ENCODE measurements at places on chromosomes 3 and 15.

DNA sequence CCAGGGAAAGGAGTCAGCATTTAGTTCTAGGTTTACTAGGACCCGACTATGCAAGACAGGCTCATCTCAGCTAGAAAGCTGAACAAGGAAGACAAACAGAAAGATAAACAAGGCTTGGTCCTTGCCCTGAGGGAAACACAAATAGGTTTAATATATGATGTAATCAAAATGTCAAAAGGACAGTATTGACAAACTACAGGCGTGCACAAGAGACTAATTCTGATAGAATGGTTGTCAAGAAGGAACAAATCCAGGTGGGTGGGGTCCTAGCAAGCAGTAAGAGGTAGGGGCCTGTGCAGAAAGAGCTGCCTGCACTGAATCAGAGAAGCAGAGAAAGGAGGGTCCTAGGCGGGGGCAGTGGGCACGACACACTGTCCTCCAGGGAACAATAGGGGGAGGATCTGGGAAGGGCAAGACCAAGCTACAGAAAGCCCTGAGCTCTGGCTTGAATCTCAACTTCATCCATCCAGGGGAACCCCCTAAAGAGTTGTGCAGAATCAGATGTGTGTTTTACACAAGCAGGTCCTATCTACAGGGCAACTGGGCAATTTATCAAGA, 23.4 kb downstream of the RFTN1 start:
- no peak for DNase-seq

GRCh38 chr3:102183623-102184022, 251.2 kb upstream of the ZPLD1 start:
- DNase-seq, result no peak

- no peak for DNase-seq
Measured at GRCh38 chr3:188262913-188263683, 109.1 kb downstream of the LPP start.

GRCh38 chr3:127908202-127908601, 6.8 kb upstream of the KBTBD12 start:
- no peak for DNase-seq

- no peak for DNase-seq
Measured at GRCh38 chr15:82730022-82730530, 20.4 kb upstream of the AP3B2 start.

- DNase-seq, result no peak
Measured at GRCh38 chr15:71133747-71134472, 18.6 kb downstream of the THSD4 start.

DNA sequence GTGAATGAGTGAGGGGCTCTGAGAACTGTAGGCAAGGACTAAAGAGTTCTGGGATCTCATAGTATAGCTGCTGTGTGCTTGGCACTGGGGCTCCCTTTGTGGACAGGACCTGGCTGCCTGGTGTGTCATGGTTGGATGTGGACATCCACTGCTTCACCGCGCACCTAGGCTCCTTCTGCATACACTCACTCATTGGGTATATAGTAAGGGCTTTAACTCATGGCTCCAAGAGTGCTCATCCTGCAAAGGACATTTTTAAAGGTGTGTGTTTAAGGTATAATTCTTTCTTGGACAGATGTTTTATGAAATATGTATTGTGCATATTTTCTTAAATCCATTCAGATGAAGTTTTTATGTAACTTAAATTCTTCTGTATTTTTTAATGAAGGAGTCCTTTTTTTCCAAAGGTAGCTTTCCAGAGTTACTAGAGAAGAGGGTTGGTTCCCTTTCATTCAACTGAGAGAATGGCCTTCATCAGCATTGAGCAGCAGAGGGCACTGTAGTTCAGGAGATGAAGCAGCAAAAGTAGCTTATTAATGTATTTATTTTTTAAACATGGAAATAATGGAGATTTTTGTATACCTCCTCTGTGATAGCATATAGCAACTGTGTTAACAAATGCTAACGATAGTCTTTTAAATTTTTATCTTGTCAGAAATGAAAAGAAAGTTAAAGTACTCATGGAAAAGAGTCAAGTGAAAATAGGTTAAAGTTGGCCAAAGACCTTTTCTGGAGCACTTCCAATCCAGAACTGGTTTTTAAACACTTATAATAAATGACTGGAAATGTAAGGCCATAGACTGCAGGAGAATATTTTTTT, 25.2 kb downstream of the OXNAD1 start:
- DNase-seq, result peak; percentile 47

DNA sequence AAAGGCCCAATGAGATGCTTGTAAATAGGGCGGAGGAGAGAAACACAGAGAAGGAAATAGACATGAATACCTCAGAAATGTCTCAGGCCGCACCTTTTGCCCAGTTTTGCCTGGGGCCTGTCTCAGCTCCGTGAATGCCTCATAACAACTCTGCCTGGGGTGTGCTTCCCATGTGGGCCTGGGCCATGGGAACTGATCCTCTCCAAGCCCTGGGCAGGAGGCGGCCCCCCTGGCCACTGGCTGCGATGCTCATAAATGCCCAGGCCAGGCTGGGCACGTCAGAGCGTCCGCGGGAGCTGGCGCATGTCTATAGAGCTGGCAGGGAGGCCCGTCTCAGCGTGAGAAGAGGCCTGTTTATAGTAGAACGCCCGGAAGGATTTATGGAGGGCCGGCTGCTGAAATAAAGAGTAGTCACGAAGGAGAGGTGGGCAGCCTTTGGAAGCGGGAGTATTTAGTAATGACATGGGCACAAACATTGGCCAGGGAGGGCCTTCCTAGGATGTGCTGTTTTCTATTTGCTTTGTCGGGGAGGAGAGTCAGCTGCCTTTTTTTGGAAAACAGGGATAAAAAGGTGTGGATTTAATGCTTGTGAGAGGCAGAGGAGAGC, 85.9 kb upstream of the IGF1R start:
- DNase-seq, result no peak

GRCh38 chr3:38386992-38387750, 40.6 kb downstream of the XYLB start:
- DNase-seq, result no peak

DNA sequence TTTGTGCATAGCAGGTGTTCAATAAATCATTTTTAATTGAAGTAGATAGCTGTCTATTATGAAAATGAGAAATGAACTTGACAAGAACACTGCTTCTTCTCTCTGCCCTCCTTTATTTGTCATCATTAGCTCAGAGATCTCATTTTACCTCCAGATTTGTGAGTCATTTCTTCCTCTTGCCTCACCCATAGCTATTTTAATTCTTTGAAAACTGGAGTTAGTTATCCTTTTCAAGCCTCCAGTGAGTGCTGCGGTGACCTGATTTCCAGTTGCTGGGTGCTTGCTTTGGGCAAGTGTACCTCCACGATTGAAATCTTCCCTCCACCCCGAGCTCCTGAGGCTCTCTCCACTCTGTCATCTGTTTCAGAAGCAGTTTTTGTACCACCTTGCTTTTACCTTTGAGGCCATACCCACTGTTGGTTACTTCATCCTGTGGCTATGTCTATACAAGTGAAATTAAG, 114.6 kb downstream of the NFKBIZ start:
- peak; percentile 22 for DNase-seq

DNA sequence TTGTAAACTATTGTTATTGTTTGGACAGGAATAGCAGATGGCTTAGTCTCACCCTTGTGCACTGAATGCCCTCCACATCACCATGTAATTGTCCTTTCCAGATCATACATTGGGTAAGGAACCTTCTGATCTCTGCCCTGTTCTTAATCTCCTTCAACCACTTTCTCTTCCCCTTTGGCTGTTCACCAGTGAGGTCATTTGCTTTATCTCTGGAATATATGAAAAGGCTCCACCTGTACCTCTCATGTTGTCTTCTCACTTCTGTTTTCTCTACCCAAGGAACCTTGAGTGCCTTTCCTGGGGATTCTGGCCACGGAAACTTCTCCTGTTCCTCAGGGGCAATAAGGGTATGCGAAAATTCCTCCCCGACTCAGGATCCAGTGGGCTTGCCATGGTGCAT, 28.5 kb downstream of the MCTP2 start:
- no peak for DNase-seq

GRCh38 chr15:92979011-92979701, 79.0 kb downstream of the CHD2 start:
- no peak for DNase-seq

- DNase-seq, result no peak
Measured at GRCh38 chr15:93093765-93094164, 4.8 kb upstream of the RGMA start.

- no peak for DNase-seq
Measured at GRCh38 chr3:141881702-141882101, 5.3 kb downstream of the ATP1B3 start.

DNA sequence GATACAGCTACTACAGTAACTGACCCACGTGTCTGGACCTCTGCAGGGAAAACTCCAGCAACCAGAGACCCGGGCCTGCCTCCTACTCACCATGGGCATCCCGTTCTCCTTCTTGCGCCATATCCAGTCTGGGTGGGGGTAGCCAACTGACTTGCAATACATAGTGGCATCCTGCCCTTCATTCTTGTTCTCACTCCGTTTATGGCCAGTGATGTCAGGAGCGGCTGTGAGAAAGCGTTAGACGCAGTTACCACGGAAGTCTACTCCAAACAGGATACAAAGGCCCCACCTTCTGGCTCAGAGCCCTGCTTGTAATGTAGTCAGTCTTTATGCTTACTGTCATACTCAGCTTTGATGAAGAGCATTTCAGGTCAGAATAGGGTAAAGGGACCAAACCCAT, 59.6 kb downstream of the NPTN start:
- DNase-seq, result no peak

GRCh38 chr3:149590691-149591441, 67.0 kb downstream of the WWTR1 start:
- DNase-seq, result no peak

DNA sequence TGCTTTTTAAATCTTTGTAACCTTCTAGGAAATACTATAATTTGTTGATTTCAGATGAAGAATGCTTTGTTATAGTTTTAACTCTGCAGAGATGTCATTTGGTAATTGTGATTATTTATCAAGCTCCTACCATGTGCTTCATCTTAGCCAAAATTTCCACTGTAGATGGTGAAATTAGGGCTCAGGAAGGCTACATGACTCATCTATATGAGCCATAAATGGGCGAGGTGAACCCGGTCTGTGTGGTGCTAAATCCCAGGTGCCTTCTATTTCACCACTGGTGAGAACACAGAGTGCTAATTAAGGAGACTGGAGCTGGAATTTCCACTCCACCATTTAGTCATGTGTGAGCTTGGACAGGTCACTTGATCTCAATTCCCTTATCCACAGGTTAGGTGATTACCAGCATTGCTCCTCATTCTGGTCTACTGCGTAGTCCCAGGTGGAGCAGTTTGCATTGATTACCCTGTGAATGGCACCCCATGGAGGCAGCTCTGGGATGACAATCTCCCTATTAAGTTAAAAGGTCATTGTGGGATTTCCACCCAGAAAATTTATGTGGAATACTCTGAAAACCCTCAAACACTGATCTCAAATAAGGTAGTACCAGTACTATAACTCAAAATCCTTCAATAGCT, 2.8 kb upstream of the CCR3 start:
- DNase-seq, result no peak

GRCh38 chr3:71423151-71423906, 160.2 kb downstream of the FOXP1 start:
- DNase-seq, result no peak

DNA sequence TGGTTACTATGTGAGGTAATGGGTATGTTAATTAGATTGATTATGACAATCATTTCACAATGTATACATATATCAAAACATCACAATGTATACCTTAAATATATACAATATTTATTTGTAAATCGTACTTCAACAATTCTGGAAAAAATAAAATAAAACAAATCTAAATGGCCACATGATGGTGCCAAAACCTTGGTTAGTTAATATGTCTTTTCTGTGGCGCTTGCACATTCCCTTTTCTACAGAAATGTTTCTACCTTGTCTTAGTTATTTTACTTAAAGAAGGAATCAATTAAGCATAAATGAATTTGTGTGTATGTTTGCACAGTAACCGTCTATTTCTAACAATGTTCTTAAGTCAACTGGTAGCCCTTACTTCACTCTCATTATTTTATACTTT, 53.4 kb downstream of the OXSM start:
- DNase-seq, result no peak

DNA sequence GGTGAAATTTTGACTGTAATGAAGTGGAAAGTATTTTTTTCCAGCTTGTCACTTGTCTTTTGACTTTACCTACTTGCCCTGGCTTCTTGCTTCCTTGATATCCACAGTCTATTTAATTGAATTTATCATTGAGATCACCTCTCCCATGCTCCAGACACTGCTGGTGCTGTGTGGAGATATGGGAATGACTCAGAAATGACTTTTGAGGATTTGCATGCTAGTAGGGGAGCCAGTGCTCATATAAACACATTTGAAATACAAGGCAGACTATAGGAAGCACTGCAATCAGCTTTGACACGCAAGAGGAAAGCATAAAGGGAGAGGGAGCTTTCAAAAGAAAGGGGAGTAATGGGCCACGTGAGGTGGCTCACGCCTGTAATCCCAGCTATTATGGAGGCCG, 7.3 kb upstream of the TRPM1 start:
- DNase-seq, result no peak

DNA sequence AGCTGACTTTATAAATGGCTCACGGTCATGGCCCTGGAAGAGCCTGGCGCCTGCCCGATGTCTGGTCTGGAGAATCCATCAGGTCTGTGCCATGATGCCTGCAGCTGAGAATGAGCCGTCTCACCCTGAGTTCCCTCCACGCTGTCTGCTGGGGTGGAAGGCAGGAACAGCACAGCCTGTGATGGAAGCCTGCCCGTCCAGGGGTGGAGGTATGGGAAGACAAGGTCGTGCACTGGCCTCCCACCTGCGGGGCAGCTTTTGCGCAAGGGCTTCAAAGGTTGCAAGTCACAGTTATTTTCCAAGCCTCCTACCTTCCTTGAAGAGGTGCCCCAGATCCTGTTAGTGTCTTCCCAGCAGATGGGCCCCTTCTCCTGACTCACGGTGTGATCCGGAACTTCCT, 275.5 kb downstream of the FAM43A start:
- no peak for DNase-seq

DNA sequence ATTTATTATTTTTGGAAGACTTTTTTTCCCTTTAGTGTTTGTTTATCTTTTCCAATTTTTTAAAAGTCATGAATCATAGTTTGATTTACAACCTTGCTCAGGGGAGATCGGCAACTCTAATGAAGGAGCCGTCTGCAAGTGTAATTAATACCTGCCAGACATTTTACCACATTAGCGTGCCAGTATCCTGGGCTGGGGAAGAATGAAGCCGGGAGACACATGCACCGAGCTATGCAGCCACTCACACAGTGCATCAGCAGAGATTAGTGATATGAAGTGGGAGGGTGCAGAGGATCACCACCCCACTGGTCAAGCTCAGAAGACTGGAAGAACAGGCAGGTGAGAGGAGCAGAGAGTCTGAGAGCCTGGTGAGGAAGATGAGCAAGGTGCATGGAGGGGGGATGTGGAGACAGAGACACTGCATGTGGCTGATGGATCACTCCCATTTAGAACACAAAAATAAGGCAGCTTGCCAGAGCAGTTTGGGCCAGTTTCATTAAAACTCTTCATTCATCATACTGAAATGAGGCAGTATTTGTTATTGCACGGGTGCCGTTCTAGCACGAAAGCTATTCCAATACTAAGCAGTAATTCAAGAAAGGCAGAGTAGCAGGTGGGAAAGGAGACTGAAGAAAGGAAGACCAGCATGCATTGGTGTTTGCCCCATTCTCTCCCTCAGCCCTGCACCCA, 821.6 kb downstream of the TUSC7 start:
- DNase-seq, result no peak

Data from stimulated activated CD4-positive, alpha-beta T cell treated with anti-CD3 and anti-CD28 coated beads, Interleukin-4, amount 100 ng/mL, for 1 hour (primary cell).